IMR-90 (cell line): ENCODE measurements at places on chromosomes 2 and 18.
A peak's percentile ranks its signal among the peaks of the same experiment; 100 is the strongest.

- peak; percentile 88 for DNase-seq
These were observed 150.5 kb upstream of the NCKAP5 start for GRCh38 chr2:133718688-133719201.

- peak; percentile 42 for DNase-seq
These were observed 1262.9 kb downstream of the SUCLG1 start for GRCh38 chr2:83196225-83196624.

DNA sequence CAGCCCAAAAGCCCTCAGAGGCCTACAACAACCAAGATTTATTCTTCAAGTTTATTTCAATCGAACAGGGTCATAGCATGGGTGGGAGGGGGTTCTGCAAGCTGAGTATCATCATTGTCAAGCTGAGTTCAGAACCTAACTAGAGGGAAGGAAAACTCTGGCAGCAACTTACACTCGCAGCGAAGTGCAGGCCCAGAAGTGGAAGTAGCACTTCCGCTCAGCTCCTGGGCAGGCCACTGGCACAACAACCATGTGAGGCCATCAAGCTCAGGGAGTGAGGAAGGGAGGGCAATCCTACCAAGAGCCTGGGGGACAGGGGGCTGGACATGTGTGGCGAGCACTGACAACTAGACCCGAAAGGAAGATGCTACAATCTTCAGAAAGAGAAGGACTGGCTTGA is 4.8 kb downstream of the UXS1 start:
- DNase-seq: no peak

GRCh38 chr2:163462993-163463392 is 272.8 kb downstream of the FIGN start:
- no peak for DNase-seq

DNA sequence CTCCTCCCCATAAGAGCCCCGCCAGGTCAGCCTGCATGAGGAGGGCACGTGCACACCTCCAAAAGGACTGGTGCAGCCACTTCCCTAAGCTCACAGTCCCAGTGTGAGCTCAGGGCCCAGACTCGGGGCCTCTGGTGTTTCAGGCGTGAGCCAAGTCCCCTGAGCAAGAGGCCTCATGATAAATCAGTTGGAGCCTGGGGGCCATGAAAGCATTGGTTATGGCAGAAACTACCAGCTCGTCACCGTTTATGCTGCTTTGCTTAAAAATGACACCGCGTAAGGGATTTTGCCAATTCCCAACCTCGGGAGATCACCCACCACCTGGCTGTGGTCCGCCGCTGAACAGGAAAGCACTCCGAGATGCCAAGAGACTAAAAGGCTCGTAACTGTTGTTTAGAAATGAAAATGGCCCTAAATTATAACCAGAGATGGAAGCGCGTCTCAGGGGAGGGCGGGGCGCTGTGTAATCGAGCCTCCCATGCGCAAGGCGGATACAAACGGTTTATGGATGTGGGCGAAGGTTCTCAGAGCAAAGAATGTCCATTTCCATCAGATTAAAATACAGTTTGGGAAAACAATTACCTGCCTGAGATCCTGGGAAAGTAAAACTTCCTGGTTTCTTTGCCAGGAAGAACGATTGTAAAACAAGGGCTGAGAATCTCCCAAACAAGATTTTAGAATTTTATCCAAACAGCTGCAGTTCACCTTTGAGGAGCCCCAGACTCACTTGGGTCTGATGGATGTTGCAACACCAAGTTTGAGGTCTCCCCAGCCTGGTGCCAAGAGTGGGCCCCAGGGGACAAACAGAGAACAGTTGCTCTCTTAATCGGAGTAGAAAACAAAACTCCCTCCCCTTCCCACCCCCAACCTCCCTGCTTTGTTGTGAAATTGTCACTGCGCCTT is 141.4 kb downstream of the BCL2 start:
- DNase-seq: no peak

DNA sequence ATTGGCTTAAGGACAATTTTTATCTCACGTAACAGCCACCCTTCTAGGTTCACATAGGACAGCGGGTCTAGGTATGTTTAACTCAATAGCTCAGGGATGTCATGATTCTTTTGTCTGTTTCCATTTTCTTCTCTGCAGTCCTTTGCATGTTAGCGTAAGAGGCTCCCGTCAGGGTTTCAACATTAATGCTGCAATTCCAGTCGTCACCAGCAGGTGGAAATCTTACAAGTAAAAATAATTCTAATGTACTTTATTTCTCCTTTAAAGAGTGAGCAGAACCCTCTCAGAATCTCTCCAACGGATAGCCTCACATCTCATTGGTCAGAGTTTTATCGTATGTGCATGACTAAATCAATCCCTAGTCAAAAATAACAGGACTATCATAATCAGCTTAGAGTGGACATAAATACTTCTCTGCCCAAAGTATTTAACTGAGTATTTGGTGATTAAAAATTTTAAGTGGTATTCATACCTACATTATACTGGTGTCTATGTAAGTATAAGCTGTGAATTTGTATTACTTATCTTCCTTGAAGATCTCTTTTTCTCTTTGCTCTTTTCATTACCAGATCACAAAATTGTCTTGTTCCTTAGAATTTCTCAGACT is 487.2 kb upstream of the GCFC2 start:
- DNase-seq: peak; percentile 65

GRCh38 chr2:109143214-109144187 is 14.5 kb downstream of the SH3RF3 start:
- DNase-seq: peak; percentile 47

- DNase-seq: no peak
These were observed 56.3 kb upstream of the UPP2 start for GRCh38 chr2:158045362-158045761.

DNA sequence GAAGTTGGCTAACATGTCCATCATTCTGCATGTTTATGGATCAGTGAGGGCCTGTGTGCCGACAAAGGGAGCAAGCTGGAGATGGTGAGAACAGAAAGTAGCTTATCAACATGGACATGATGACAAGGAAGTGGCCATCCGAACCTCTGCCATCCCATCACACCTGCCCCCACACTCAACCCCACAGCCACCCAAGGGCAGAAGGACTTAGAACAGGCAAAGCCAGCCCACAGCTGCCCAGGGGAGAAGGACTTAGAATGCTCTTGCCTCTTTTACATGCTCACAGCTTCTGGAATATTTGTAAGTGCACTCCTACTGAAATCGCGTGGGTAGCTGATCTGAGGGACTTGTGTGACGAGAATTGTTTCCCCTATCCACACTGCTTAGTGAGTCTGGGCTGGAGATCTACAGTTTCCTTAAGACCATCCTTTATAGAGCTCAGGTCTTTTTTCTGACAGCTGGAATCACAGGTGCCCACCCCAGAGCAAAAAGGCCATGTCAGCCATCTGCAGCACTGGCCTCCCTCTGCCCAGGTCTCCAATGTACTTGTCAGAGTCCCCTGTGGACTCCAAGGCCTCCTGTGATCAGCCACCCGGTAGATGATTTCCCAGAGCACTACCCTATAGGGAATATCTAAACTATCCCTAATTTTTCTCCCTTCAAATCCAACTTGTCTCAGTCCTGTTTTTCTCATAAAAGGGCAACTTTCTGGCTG is 154.1 kb downstream of the SMAD7 start:
- no peak for DNase-seq

- no peak for DNase-seq
These were observed at the start of gene SIX3 for GRCh38 chr2:44941551-44942234. Gene SIX3, plus strand, starts transcription at chr2:44941702. Its CDS starts 403 bp downstream, at chr2:44942105.

- DNase-seq: no peak
These were observed 17.2 kb upstream of the KCNG2 start for GRCh38 chr18:79780547-79780946.

DNA sequence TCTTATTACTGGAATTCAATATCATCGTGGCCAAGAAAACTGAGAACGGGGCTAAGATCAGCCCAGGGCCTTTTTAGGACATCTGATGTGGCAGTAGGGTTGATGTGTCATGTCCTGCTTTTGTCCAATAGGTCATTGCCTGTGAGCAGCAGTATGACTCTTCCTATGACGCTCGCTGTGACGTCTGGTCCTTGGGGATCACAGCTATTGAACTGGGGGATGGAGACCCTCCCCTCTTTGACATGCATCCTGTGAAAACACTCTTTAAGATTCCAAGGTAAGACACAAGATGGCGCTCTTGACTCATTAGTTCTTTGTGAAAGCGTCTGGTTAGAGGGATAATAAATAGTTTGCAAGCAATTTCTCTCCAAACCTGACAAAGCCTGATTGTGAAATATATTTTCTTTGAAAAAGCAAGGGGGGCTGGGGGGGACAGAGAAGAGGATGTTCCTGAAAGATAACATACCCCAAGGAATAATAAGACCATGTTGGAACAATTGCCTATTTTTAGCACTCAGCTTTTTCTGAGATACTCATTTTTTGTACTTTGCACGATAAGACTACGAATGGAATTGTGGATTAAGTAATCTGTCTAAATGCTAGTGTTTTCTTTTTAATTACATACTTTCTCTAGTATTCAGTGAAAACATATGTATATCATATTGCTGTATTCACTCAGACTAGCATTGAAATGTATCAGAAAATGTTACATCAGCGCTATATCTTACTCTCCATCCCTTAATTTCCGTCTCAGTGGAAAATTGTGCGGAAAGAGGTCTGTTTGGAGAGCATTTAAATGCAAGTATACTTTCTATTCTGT is 58.1 kb downstream of the MYO3B start:
- peak; percentile 54 for DNase-seq

DNA sequence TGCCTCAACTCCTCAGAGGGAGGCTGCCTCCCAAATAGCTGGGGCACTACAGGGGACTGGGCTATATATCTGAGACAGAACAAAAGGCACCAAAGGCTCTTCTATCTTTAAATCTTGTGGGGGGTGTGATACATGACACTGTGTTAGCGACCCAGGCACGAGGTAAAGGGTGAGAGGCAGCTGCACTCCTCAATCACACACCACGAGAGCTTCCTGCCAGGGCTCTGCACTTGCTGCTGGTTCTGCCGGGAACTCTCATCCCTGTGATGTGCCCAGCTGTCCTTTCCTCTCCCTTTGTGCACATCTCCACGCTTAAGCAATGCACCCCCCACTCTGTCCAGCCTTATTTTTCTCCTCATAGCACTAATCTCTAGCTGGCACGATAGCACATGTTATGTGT is 32.4 kb downstream of the NPC1 start:
- DNase-seq: no peak

GRCh38 chr18:60555625-60556024 is 183.1 kb upstream of the MC4R start:
- DNase-seq: no peak

DNA sequence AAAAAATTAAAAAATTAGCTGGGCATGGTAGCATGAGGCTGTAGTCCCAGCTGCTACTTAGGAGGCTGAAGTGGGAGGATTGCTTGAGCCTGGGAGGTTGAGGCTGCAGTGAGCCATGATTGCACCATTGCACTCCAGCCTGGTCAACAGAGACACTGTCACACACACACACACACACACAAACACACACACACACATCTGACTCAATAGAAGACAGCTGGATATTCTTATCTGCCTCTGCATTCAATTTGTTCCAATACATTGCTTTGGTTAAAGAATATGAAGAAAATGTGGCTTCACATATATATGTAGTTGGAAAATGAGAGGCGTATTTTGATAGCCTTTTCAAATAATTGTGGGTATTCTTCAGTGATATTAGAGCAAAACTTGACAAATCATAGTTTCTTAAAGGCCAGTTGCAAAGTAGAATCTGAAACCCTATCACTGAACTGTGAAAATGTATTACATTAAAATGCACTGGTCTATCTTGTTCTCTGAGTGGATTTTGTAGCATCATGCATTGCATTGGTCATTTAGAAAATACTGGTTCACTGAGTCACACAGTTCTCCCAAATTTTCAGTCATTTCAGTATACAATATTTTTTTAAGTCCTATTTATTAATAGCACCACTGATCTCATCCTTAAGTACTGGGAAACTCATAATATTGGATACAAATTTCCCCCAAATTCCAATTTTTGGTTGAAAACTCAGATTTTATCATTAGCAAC is 140.9 kb downstream of the MCFD2 start:
- peak; percentile 72 for DNase-seq

DNA sequence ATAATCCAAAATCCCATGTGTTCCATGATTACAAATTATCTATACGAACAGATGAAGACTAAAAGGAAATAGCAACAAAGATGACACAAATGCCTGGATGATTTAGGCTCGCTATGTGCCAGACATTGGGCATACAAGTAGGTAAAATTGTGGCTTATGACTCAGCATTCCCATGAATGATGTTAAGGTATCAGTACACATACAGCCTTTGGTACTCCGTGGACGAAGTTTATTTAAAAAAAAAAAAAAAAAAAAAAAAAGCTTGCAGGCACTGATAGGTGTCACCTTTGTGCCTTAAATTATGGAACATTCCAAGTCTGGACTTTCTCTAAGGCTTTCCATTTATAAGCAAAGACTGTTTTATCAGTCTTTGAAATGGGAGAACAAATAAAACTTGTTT is 2.7 kb downstream of the CHAC2 start:
- DNase-seq: no peak

DNA sequence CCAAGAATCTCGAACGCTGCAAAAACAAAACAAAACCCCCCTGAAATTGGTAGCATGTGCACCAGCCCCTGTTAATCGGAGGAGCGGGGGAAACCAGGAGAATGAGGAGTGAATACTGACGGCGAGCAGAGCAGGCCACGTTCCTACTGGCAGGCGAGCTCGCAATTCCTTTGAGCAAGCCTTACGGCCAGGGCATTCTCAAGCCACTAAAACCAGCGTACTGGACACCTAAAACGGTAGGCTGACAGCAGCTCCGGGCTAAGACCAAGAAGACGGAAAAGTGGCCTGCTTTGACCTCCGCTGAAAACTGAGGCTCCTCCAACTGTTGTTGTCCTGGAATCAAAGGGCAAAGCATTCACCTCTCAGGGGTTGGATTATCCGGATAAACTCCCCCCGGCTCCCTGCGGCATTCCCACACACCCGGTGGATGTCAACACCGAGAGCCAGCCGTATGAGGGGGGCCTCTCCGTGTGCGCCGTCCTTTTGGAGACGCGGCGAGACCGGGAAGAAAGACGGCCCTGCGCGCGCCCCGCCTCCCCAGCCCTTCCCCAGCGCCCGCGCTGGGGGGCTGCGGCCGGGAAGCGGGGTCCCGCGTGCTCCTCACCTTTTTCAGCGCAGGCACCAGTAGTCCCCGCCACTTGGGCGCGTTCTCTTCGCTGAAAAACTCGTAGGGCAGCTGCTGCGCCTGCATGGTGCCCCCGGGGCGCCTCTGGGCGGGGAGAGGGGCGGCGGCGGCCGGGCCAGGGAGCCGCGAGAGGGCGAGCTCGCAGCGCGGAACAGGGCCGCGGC is 925 bp downstream of the SOS1 start:
- DNase-seq: peak; percentile 49

DNA sequence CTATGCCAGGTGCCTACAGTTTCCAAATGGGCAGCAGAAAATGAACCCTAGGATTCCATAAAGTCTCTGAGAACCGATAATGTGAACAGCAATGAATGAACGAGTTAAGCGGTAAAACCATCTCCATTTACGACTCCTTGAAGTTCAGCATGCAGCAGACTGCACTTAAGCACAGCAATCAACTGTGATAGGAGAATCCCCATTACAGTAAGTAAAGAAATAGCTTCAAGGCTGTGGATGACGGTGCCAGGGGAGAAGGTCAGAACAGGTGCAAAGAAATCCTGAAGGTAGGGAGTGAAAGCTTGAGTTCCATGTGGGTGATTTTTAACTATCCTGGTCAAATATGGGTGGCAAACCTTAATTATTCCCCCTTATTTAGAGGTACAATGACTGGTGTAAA is 444.4 kb downstream of the NCKAP5 start:
- DNase-seq: no peak

GRCh38 chr2:27685577-27685976 is 21.9 kb downstream of the SLC4A1AP start:
- DNase-seq: no peak

GRCh38 chr2:187869195-187869594 is 315.0 kb upstream of the TFPI start:
- DNase-seq: no peak
